ENCODE measurements at places on chromosomes 16 and 17. TPM values are rescaled to one million over a fixed set of nuclear protein-coding genes. Genes with fewer than 3 reads are reported as not detected.

DNA sequence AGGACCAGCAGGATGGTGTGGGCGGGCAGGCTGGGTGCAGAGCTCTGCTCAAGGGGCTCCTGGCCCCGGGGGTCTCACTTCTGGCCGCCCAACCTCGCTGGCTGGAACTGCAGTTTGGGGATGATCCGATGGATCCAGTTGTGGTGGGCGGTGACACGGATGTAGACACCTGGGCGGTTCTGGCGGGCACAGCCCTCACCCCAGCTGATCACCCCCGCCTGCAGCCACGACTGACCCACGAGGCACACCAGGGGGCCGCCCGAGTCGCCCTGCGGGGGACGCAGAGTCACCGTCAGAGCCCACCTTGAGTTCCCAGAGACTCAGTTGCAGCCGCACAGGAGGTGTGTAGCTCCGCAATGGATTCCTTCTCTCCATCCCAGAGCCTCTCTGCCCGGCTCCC is 7.5 kb downstream of the PRSS27 start:
- DNase-seq: no peak

GRCh38 chr17:26807024-26807423 is 486.9 kb upstream of the WSB1 start:
- no peak for DNase-seq

DNA sequence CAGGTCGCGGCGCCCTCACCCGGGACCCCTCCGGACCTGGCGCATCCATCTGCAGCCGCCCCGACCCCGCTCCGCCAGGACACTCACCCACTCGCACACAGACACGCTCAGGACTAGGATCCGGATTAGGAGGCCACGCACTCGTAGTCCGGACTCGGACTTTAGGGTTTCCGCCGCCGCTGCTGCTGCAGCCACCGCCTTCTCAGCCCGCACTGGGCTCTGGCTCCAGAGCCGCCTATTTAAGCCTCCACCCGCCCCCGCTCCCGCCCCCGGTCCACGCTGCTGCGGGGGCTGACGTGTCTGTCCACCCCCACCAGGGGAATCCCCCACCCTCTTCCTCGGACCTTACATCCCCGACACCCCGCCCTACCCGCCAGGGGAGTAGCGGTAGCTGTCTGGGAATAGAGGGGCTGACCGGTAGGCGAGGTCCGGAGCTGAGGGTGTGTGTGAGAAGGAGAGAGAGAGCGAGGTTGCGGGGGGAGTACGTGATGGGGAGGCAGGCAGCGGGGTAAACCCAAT is at the start of gene RRAD:
Gene RRAD, minus strand, starts transcription at position 214 of the 519 bp plus-strand sequence. CDS start 356 bp downstream, outside the sequence.
- peak; percentile 11 for DNase-seq

DNA sequence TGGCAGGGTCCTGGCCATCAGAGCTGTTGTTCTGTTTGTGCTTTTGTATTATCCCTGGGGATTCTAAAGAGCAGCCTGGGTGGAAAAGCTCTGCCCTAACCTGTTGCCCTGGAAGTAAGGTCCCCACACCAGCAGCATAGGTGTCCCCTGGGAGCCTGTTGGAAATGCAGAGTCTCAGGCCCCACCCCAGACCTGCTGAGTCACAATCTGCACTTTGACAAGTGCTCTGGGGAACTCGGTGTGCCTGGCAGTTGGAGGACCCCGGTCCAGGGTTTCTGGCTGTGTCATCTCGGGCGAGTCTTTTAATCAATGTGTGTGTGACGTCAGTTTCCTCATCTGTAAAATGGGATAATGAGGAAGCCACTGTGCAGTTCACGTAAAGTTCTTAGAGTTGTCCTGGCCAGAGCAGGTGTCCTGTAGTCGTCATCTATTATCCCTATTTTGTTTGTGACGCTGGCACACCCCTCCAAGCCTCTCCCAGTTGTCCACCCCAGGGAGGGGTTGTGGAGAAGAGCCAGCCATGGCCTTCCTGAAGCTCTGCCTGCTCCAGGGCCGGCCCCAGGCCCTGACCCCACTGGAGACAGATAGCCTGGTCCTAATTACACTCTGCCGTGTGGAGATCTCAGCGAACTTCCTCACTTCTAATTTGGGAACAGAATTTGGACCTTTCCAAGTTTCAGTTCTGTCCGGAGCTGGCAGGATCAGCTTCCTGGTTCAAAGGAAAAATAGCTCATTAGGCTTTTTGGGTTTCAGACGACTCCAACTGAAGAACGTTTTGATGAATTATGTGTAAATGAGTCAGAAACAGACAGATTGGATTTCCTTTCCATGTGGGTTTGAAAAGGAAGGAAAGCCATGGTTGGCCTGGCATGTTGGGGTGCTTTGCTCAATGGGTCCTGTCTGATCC is 295.7 kb upstream of the FOXF1 start:
- no peak for DNase-seq

SPATA22 gene
- total RNA-seq: not detected

P4HB gene
- total RNA-seq: 988 TPM

CRHR1 gene
- total RNA-seq: not detected

KCNJ12 gene
- 0.51 TPM for total RNA-seq

CHST5 gene
- total RNA-seq: not detected

BRICD5 gene
- 8.4 TPM for total RNA-seq

Measured in endothelial cell of umbilical vein (primary cell).